ENCODE measurements at places on chromosomes 5 and 9.

- DNase-seq: no peak
Measured at GRCh38 chr5:56532466-56532865, 282.9 kb upstream of the MAP3K1 start.

GRCh38 chr5:83964271-83964670 lies 243.6 kb upstream of the HAPLN1 start:
- DNase-seq: no peak

DNA sequence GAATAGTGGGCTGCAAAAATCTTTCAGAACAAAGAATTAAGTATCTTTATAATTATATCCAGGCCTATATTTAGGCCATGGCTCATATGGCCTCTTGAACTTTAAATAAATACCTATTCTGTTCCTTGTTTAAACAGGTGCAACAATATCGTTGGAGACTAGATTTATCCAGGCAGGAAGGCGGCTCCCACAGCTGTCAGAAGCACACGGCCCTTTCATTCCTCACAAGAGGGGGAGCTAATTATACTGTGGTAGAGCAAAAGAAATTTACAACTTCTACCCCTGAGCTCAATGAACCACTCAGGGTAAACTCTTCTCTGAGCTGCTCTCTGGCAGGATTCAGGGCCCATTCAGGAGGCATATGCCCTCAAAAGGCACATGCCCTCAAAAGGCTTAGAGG lies 31.3 kb downstream of the TMEM174 start:
- DNase-seq: no peak

- DNase-seq: no peak
Measured at GRCh38 chr5:95007921-95008597, 276.8 kb downstream of the MCTP1 start.

- no peak for DNase-seq
Measured at GRCh38 chr5:139082813-139083498, 115.2 kb downstream of the SIL1 start.

- DNase-seq: no peak
Measured at GRCh38 chr5:43638107-43638506, 35.1 kb downstream of the NNT start.

- no peak for DNase-seq
Measured at GRCh38 chr9:127353882-127354281, 43.1 kb upstream of the SLC2A8 start.

GRCh38 chr5:59038798-59039295 lies 456.0 kb downstream of the RAB3C start:
- DNase-seq: no peak

DNA sequence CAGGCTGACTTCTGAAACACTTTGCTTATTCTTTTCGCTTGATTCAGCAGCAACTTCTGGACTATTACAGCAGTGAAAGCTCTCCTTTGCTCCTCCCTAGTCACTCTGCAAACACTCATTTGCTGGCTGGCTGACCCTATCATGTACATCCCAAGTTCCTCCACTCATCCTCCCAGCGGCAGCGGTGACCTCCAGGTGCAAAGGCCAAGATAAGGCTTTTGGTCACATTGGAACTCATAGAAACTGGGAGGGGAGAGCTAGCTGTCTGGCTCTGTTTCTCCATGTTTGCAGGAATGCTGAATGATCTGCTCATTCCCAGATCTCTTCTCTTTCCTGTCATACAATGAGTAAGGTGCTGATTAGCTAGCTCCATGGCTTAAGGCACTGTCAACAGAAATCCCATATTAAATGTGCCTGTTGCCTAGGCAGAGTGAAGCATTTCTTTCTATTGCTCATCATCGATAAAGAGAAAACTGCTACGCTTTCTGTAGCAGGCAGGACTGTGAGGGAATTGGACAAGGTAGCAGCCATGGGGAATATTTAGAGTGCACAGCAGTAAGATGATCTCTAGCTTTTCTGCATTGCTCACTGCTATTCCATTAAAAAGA lies 250.5 kb upstream of the PDE4D start:
- DNase-seq: no peak

DNA sequence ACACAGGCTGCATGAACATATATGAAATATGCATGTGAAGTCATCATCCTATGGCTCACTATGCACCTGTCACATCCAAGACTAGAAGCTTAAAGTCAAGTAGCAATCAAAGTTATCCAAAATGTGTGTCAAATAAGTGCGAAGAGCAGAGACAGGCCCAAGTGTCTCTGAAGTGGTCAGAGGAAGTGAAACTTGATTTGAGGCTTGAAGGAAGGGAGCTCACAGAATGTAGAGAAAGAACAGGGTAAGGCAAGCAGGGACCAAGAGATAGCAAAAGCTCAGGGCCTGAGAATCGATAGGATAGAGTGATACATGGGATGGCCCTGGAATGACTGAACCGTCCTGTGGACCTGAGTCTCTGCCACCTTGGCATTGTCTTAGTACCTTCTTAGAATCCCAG lies 274.3 kb upstream of the TRPC7 start:
- no peak for DNase-seq

DNA sequence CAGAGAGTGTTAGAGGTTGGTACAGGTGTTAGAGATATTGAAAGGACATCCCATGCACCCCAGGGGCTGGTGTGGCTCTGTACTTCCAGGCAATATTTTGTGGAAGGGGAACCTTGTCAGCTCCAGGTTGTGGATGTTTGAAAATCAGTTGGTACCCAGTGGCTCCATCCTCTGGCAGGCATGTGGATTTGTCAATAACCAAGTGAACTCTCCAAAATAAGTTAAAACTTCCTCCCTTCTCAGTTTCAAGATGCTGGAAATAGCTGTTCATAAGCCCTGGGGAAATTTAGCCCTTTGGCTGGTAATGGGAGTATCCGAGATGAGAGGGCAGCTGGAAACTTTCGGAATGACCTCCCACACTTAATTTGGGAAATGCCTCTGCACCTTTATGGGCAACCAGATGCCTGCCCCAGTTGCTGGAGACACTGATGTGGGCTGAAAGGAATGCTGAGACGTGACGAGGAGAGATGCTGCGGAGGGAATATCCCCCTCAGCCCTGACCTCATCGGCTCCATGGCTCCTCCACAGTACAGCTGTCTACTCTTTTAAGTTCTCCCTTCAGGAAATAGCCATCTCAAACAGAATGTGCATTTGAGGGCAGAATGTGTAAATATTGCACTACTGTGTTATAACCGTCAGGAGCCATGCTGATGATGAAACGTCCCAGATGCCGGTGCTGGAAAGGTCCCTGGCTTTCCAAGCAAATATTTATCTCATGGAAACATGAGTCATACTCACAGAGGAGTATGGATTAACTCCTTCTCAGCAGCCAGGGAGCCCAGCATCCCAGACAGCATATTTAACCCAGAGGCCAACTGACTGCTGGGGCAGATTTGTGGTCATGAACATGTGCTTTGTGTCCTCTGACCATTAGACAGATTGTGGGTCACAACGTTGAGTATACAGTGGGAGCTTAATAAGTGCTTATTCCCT lies 29.5 kb downstream of the TGFBI start:
- DNase-seq: no peak

DNA sequence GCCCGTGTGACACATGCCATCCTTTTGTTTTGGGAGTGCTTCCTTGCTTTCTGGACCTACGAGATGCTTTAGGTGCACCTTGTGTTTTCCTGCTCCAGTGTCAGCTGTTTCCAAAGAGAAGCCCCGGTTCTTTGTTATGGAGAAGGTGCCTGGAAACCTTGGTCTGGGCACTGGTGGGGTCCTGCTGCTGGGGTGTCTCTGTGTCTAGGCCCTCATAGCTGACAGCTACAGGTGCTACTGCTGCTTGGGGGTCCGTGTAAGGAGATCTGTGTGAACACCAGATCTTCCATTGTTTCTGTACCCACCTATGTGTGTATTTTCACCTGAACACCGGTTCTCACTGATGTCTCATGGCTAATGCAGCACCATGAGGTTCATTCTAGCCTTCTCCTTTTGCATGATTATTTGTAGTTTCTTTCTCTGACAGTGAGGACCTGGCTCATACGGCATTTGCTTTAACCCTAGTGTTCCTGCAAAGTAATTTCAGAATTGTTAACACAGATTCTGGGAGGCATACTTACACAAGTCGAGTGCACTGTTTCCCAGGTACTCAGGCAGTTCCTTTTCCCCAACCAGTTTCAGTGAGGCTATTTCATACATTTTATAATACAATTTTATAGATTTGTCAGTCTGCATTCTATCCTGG lies 13.2 kb upstream of the FAM120AOS start:
- DNase-seq: no peak

DNA sequence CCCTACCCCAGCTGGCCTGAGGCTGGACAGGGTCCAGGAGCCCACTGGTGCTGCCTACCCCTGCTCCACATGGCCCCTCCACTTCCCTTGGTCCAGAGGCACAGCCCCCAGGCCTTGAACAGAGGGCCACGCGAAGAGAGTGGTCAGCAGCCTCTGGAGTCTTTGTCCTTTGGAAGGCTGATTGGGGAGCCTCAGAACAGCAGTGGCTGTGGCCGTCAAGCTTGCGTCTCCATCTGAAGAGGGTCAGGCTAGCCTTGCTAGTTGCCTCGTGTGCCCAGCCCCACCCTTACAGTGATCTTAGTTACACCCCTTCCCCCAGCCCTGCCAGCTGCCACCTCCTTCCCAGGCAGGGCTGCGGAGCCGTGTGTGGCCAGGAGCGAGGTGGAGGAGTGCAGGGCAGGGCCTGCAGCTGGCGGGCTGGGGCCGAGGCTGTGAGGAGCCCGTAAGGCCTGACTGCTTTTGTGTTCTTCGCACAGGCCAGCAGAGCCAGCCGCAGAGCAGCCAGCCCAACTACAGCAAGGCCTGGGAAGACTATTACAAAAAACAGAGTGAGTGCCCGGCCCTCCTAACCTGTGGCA lies 30.1 kb upstream of the PRDM12 start:
- DNase-seq: no peak

DNA sequence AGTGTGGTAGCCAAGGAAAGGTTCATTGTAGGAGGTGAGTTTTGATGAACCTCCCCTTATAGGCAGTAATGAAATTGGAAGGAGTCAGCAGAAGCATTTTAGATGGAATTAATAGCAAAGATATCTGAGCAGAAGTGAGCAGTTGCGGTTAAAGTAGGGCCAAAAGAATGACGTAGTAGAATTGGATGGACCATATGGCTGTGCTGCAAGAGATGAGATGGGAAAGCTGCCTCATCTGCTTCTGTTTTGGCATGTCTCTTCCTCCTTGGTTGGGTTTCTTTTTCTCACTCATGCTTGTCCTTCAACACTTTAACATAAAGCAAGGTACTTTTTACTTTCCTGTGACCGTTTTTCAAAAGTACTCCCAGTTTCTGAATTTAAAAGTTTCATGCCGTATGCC lies 55.8 kb downstream of the AQP7 start:
- no peak for DNase-seq

DNA sequence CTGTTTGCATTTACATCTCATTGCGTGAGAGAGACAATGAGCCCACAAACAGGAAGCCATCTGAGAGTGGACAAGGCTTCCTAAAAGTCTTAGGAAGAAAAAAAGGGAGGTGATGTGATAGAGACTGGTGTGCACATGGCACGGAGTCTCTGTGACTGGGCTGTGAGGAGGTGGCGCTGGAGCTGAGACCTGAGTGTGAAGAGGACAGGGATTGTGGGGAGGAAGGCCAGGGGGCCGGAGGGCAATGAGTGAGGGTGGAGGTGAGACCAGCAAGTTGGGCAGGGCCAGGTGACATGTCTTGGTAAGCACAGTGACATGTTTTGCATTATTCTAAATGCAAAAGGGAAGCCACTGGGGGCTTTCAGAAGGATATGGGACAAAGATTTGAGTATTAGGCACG lies 45.0 kb downstream of the TSPAN17 start:
- DNase-seq: no peak

GRCh38 chr9:128550226-128550625 lies 2.2 kb upstream of the SPTAN1 start:
- DNase-seq: peak; percentile 33

GRCh38 chr5:179308563-179309382 lies 36.5 kb downstream of the ADAMTS2 start:
- DNase-seq: no peak

GRCh38 chr9:32431940-32432555 lies 47.6 kb downstream of the ACO1 start:
- DNase-seq: peak; percentile 2

GRCh38 chr5:17224858-17225511 lies 7.6 kb downstream of the BASP1 start:
- DNase-seq: no peak

DNA sequence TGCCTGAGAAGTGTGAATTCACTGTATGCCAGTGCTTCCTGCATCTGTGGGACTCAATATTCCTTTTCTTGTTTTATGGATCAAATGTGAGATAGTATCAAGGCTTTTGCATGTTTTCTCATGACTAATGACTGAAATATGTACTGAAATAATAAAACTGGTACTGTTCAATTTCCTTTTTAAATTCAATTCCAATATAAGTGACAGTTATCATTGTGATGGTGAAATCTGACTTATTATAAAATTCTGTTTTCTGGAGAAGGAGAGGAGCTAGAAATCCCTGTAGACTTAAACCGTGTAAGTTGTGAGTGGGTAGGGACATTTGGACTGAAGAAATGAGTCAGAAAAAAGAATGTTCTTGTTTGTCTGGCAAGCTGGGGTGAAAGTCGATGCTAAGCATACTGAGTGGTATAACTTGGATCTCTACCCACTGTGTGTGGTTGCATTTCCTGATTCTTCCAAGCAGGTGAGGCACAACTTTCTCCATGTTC lies 245.2 kb downstream of the EFNA5 start:
- DNase-seq: no peak

DNA sequence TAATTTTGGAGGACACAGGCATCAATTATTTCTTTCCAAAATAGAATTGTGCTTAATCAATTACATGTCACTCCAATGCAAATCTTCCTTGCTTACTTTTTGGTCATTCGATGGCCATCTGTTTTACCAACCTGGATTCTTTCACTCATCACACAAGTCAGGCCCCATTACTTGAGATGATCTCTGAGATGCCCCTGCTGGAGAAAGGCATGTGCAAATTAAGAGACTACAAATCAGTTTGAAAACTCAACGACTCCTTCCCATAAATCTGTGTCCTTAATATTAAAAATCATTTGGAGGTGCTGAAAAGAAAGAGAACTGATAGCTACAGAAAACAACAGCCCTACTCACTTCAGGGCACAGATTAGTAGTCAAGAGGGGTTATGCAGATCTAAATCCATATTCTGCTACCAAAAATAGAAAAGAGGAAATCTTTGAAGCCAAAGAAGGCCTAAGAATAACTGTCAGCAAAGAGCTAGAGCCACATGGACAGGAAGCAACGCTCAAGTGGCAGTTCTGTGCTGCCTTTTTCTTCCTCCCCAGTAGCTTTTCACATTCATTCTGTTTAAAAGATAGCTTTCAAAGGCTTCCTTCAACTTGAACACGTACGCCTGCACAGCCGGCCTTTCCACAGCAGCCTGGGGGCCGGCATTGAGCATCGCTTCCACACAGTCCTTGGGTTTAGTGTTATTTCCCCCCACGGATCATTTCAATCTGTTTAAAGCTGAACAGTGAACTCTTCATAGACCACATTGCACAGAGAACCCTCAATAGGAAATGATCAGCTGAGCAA lies 79.3 kb upstream of the MAP3K1 start:
- no peak for DNase-seq

- DNase-seq: no peak
Measured at GRCh38 chr5:139897342-139897741, 101.7 kb downstream of the PSD2 start.

DNA sequence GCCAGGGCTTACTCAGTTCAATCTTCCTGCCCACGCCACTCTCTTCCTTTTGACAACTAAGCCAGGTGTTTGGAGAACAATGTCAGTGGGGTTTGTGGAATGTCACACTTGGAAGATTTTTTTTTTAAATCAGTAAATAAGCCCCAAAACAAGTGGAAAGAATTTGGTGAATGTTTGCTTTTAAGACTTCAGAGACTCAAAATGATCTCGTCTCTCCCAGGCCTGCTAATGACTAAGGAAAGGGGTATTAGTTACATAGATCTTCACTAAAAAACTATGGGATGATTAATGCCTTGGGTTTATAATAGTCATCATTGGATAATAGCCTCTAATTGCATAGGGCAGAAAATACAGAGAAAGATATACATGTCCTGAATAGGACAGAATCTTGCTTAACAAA lies 166.4 kb downstream of the DMRT2 start:
- no peak for DNase-seq

Data from activated T-cell treated with anti-CD3 and anti-CD28 coated beads for 24 hours (primary cell).